AG04450 (cell line): ENCODE measurements at places on chromosomes 1 and 21.
A peak's percentile ranks its signal among the peaks of the same experiment; 100 is the strongest.

- DNase-seq = no peak
Observed at GRCh38 chr21:26047279-26047967, 123.1 kb downstream of the APP start.

DNA sequence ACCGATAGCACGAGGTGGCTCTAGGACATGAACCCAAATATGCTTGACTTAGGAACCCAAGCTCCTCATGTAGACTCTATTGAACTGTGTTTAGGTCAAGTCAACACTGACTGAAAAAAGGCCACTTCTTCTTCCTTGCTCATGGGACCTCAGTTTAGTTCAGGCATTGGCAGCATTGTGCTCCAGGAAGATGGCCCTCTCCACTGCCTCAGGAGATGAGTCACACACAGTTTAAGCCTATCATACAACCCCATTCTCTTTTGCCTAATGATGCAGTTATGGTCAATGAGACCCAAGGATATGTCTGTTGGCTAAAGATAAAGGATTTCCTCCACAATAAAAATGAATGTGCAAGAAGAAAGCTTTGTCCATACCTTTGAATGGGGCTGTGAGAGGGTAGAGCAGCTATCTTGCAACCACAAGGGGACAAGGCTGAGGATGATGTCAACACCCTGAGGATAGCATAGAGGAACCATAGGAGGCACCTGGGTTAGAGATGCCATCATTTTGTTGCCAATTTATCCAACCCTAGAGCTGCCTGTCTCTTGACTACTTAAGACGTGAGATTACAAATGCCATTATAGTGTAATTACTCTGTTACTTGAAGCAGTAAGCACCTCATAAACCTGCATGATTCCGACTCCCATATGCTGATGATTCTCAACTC, 3.0 kb upstream of the TRIM63 start:
- DNase-seq = no peak

DNA sequence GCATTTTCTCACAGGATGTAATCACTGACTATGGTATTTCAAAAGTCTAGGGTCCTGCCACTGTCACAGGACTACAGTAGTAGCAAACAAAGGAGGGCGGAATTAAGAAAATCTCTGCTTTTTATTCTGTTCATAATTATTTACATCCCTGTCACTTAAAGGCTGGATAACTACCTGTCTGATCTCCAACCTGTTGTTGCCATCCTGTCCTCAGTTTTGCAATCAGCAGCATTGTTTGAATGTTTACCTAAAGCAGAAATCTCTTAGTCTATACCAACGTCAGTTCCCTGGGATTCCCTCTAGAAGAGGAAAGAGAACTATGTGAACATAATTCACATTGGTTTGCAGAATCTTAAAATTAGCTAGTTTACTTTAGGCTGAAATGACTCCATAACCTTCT, 218.5 kb downstream of the PBX1 start:
- no peak for DNase-seq

DNA sequence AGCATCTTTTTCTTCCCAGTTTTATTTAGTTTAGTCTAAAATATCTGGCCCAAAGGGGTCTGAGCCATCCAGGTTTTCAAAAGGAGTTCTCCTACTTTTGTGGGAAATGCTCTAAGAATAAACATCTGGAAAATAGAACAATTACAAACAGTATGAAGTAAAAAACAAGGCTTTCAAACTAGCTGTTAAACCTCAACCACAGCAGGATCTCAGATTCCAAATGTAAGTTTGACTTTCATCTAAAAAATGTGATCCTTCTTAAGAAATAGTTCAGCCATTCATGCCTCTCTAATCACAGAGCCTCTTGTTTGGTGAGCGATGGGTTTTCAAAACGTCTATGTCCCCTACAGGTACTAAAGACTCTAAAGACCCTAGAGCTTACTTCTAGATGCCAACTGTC, 413.5 kb downstream of the DUSP10 start:
- DNase-seq = no peak

DNA sequence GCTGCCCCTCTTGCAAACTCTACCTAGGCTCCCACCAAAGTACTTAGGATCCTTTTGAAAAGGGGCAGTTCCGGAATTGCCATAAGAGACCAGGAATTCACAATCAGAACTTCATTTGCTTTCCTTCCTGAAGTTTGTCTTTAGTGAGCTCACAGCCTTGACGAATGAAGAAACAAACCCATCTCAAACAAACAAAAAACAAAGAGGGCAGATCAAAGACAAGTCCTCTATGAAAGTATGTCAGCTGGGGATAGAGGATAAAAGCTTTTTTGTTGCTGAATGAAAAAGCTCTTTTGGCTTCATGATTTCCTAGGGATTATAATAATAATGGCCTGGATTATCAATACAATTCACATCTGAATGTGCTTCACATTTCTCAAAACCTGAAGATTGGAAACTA, 357.9 kb upstream of the DUSP10 start:
- no peak for DNase-seq

GRCh38 chr1:230807561-230808280, 60.5 kb downstream of the CAPN9 start:
- no peak for DNase-seq

GRCh38 chr1:59057211-59057694, 239.6 kb upstream of the FGGY start:
- DNase-seq = peak; percentile 88

- DNase-seq = peak; percentile 47
Observed at GRCh38 chr1:186188004-186188539, 187.0 kb downstream of the TPR start.

- no peak for DNase-seq
Observed at GRCh38 chr1:113783254-113784103, 24.2 kb upstream of the PHTF1 start.

- DNase-seq = peak; percentile 85
Observed at GRCh38 chr1:18941221-18942141, 15.0 kb downstream of the IFFO2 start.

- DNase-seq = peak; percentile 78
Observed at GRCh38 chr1:9413071-9413876, 120.6 kb downstream of the SPSB1 start.

DNA sequence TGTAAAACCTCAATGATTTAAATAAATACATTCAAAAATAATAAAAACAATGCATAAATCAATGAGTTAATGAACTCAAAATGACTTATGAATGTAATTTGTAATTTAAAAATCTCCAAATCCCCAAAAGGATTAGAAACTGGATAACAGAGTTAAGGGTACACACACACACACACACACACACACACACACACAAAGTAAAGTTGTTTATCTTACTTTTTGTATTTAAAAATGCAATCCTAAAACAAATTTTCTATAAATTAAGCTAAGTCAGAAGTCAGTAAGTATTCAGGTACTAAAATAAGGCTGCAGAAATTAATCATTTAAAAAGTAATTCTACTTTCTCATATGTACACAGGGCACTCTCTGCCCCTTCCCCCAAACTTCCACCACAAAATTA, 1.8 kb downstream of the LRIF1 start:
- DNase-seq = no peak

DNA sequence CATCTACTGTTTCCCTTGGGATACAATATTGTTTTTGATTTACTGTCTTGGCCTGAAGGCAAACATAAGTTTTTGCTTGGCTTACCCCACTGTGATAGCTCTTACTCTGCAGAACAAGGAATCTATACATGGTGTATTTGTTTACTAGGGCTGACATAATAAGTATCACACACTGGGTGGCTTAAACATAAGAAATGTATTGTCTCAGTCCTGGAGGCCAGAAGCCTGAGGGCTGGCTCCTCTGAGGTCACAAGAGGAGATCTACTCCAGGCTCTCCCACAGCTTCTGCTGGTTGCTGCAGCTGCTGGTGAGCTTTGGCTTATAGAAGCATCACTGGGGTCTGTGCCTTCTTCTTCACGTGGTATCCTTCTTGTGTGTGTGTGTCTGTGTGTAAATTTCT, 30.7 kb upstream of the IGSF5 start:
- no peak for DNase-seq

GRCh38 chr1:194069168-194069830, 882.9 kb upstream of the B3GALT2 start:
- DNase-seq = no peak

GRCh38 chr1:12486401-12487005, 131.5 kb downstream of the DHRS3 start:
- no peak for DNase-seq

DNA sequence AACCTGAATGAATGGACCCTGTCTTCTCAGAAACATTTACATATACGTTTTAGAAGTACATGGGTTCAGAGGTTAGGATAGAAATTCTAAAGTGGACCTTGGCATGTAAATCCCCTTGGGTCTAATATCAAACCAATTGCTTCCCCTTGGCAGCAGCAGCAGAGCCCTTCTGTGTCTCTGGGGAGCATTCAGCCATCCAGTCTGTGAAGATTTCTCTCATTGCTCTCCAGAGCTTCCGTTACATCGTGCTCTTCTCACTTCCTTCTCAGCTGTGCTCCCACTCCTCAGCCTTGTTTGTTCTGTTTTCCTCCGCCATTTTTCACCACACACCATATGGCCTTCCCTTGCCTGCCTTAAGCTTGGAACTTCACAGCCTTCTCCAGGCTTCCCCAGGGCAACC, 61.5 kb upstream of the ATP1B1 start:
- no peak for DNase-seq

- DNase-seq = no peak
Observed at GRCh38 chr1:38003261-38004250, 1.8 kb downstream of the FHL3 start.
